ENCODE measurements at places on chromosomes 7 and 10. TPM values are rescaled to one million over a fixed set of nuclear protein-coding genes. Genes with fewer than 3 reads are reported as not detected.
A peak's percentile ranks its signal among the peaks of the same experiment; 100 is the strongest.

The MDFIC gene
- total RNA-seq, result 37.3 TPM

DNA sequence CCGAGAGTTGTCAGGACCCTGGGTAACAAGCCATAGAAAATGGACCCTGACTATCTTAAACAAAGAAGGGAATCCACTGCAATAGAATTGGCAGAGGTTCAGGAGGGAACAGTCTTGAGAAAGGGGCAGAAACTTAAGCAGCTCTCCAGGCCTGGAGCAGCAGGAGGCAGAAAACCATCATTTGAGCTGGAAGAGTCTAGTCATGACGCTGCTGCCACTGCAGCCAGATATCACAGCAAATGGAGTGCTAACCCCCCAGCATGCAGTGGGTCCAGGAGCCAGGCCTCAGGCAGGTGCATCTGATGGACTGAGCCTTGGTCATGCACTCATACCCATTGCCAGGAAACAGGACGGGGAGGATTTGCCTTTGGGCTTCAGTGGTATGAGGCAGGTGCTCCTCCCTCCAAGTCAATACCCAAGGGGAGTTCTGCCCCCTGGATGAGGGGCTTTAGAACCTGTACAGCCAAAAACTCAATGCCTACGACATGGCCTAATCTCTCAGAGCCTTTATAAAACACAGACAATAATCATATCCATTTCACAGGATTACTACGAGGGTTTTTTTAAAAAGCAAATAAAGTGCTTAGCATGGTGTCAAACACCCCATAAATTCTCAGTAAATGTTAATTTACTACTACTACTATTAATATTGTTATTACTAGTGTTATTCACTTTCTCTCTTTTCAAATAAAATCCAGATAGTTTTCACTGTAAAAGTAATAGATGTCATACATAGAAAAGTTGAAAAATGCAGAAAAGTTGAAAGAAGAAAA lies 30.7 kb downstream of the DUSP5 start:
- no peak overlapping the region for H3K27ac ChIP-seq
- H3K4me1 ChIP-seq, result peaks cover 4% of the 10 kb centered on the region
- H3K36me3 ChIP-seq, result no peaks in the 10 kb centered on the region
- no peaks in the 10 kb centered on the region for H3K27me3 ChIP-seq
- no peak for DNase-seq
- H3K4me3 ChIP-seq, result no peak overlapping the region

GRCh38 chr7:47712416-47712815 lies 130.5 kb upstream of the TNS3 start:
- no peaks in the 10 kb centered on the region for H3K27me3 ChIP-seq
- no peak overlapping the region for H3K27ac ChIP-seq
- no peak for DNase-seq

GRCh38 chr10:125151553-125152449 lies 8.6 kb downstream of the CTBP2 start:
- DNase-seq, result peak; percentile 29
- peaks cover 62% of the 10 kb centered on the region for H3K4me1 ChIP-seq
- peak overlapping the region; percentile 76 for H3K27ac ChIP-seq
- H3K4me3 ChIP-seq, result peak overlapping the region; percentile 2
- H3K36me3 ChIP-seq, result no peaks in the 10 kb centered on the region
- H3K27me3 ChIP-seq, result no peaks in the 10 kb centered on the region

GRCh38 chr7:110420788-110421187 lies 670.1 kb upstream of the LRRN3 start:
- no peaks in the 10 kb centered on the region for H3K36me3 ChIP-seq
- DNase-seq, result no peak
- no peak overlapping the region for H3K4me3 ChIP-seq

GRCh38 chr10:116263870-116264655 lies 8.9 kb downstream of the GFRA1 start:
- no peak overlapping the region for H3K27ac ChIP-seq
- peaks cover 6% of the 10 kb centered on the region for H3K27me3 ChIP-seq
- H3K36me3 ChIP-seq, result no peaks in the 10 kb centered on the region
- no peak overlapping the region for H3K4me3 ChIP-seq
- no peaks in the 10 kb centered on the region for H3K4me1 ChIP-seq
- no peak for DNase-seq

DNA sequence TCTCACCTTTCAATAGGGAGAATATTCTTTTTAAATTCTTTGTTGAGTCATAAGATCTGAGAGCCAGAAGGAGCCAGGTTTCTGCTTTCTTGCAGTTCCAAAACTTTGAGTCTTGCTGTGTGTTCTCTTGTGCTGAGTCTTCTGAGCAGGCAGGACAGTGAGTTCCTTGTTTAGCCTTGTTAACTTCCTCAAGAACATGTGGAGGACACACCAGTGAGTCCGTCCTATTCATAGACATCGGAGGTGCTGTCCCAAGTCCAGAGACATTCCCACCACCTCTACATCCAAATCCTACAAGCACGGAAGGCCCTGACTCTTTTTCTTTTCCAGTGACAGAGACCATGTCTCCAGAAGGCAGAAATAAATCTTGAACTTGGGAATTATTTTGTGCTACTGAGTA lies 135.2 kb upstream of the AGK start:
- H3K4me1 ChIP-seq, result no peaks in the 10 kb centered on the region
- no peak overlapping the region for H3K4me3 ChIP-seq
- no peaks in the 10 kb centered on the region for H3K36me3 ChIP-seq
- no peak for DNase-seq
- no peaks in the 10 kb centered on the region for H3K27me3 ChIP-seq
- H3K27ac ChIP-seq, result no peak overlapping the region

DNA sequence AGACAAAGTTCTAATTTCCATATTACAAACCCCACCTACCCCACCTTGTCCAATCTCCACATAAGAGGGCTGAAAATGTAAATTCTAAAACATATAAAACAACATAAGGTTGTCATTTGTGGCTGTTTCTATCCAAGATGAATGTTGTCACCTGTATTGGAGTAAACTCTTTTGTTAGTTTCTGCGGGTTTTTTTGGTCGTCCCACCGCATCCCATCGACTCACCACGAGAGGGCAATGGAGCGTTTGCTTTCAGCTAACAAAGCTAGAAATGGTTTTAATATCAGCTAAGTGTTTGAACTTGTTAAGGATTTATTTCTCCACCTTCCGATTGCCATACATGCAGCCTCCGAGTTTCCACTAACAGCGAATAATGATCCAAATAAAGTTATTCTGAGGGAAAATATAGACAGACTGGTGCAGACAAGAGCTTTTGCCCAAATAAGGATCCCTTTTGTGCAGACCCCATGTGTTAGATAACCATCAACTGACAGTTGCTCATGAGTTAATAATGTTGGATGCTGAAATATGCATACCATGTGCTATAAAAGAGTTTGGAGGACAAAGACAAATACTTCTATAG lies 137.2 kb downstream of the ARID5B start:
- peak overlapping the region; percentile 25 for H3K27ac ChIP-seq
- peaks cover 10% of the 10 kb centered on the region for H3K4me1 ChIP-seq
- DNase-seq, result peak; percentile 86
- no peaks in the 10 kb centered on the region for H3K27me3 ChIP-seq

GRCh38 chr7:123916240-123916724 lies 8.8 kb upstream of the SPAM1 start:
- DNase-seq, result peak; percentile 32
- H3K27me3 ChIP-seq, result no peaks in the 10 kb centered on the region
- H3K4me1 ChIP-seq, result no peaks in the 10 kb centered on the region
- H3K27ac ChIP-seq, result no peak overlapping the region

Data from lung (tissue), 17 donors.